WTC11 (cell line): ENCODE measurements at places on chromosomes 4 and X. TPM values are rescaled to one million over a fixed set of nuclear protein-coding genes. Genes with fewer than 3 reads are reported as not detected.
A peak's percentile ranks its signal among the peaks of the same experiment; 100 is the strongest.

The MRFAP1L1 gene
- 52.0 to 56.9 TPM (median 54.4 TPM) in 3 replicates for total RNA-seq

DNA sequence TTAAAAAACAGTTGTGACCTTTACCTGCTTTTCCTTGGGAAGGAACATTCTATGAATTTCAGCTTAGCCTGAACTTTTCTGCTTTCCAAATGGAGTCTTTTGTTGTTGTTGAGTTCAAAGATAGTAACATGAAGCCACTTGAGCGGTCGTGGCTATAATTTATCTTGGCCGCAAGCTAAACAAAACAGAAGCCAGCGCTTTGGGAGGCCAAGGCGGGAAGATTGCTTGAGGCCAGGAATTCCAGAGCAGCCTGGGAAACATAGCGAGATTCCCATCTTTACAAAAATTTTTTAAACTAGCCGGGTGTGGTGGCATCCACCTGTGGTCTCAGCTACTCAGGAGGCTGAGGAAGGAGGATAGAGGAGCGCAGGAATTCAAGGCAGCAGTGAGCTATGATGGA lies 29.9 kb downstream of the TKTL1 start:
- DNase-seq = no peak

DNA sequence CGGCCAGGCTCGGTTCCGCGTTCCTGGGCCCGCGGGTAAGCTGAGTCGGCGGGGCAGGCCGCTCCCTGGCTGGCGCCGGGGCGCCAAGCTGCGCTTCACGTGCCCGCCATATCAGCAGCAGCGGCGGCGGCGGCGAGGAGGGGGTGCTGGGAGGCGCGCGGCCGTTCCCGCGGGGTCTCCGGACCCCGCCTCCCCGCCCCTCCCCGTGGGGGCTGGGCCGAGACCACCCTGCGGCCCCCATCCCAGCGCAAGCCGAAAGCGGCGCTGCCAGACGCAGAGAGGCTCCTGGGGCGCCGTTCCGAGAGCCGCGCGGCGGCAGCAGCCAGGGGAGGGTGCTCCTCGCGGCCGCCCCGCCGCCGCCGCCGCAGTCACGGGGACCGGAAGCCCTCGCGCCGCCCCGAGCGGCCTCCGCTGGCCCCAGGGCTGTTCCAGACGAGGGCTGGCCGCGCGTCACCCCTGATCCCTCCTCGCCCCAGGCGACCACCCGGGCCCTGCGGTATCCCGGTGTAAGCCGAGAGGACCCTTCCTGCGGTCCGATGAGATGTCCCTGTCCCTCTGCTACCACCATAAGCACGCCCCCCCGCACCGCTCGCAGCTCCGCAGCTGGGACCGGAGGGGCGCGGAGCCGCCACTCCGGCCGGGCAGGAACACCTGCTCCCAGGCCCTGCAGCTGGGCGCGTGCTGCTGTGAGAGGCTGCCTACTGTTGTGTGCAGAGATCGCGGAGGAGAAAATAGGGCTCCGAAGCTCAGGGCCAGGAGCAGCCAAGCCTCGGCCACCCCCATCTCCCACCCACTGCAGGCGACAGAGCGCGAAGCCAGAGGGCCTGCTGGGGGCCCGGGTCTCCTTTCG lies 7.5 kb upstream of the BCOR start:
- DNase-seq = no peak

- no peak for DNase-seq
Observed at GRCh38 chrX:14030174-14030530, 460 bp upstream of the GEMIN8 start.

The ADH1B gene
- 1.0 to 1.7 TPM (median 1.5 TPM) in 3 replicates for total RNA-seq

GRCh38 chr4:180909279-180909678 lies 1333.9 kb upstream of the TENM3 start:
- DNase-seq = peak; percentile 46
